Activated CD4-positive, alpha-beta T cell treated with anti-CD3 and anti-CD28 coated beads, Interleukin-2, amount 50 U/mL, for 16 hours (primary cell): ENCODE measurements at places on chromosomes 3 and 15.

DNA sequence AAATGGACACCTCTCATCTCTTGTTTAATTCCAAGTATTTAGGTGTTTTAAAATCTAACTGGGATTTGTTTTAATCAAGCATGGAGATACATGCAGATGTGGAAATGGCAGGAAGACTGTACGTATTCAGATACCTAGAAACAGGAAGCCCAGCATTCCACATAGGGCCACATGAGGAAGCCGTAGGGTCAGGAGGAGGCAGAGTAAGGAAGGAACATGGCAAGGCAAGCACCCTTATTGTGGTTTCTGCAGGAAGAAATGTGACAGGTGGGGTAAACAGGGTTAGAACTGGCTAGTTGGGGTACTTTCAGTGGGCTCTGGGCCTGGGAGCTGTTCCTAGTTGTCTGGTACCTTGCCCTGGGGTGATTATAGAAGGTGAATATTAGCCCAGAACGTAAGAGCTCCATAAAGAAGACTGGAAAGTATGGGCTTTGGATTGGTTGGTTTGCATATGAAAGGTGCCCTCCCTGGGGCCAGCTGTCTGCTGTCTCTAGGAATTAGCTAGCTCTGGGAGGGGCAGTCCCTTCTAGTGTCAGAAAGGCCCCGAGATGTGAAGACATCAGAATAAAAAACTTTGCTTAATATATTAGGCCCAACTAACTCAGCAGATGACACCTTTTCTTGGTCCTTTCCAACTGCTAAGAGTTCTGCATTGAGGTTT is 107.7 kb upstream of the CADPS start:
- no peak for DNase-seq

- DNase-seq: no peak
Measured at GRCh38 chr15:31427411-31427810, 100.8 kb downstream of the KLF13 start.

DNA sequence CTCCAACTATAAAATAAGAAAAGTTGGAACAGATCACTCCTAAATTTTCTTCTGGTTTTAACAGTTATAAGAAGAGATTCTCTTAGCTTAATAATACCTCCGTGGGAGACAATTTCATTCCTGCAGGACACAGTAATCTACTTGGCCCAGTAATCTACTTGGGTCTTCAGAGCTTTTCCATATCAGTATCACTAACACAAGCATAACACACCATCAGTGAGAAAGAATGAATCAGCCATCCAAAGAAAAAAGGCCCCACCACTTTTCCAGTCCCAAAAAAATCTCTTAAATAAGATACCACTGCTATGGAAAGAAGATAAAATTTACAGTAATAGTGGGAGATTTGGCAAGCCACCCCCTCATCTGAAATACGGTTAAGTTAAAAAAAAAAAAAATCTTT is 20.2 kb downstream of the SIN3A start:
- DNase-seq: no peak

- DNase-seq: no peak
Measured at GRCh38 chr3:166900866-166901577, 479.1 kb downstream of the ZBBX start.

GRCh38 chr15:28079313-28079969 is 19.7 kb downstream of the OCA2 start:
- DNase-seq: no peak

- DNase-seq: no peak
Measured at GRCh38 chr15:77119446-77119845, 48.5 kb upstream of the TSPAN3 start.

- no peak for DNase-seq
Measured at GRCh38 chr3:59549962-59550361, 500.1 kb upstream of the CFAP20DC start.

- DNase-seq: peak; percentile 21
Measured at GRCh38 chr3:170809007-170809974, 60.7 kb downstream of the RPL22L1 start.

- DNase-seq: peak; percentile 46
Measured at GRCh38 chr15:66498501-66499386, 1.2 kb upstream of the SNAPC5 start.

DNA sequence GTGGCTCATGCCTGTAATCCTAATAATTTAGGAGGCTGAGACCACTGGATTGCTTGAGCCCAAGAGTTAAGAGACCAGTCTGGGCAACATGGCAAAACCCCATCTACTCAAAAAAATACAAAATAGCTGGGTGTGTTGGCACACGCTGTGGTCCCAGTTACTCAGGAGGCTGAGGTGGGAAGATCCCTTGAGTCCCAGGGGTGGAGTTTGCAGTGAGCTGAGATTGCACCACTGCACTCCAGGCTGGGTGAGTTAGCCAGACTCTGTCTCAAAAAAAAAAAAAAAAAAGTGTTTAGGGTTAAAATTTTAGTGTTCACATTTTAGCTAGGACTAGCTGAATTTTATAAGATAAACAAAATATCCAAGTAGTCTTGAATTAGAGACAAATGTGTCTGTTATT is 1340.1 kb upstream of the EPHA6 start:
- no peak for DNase-seq

DNA sequence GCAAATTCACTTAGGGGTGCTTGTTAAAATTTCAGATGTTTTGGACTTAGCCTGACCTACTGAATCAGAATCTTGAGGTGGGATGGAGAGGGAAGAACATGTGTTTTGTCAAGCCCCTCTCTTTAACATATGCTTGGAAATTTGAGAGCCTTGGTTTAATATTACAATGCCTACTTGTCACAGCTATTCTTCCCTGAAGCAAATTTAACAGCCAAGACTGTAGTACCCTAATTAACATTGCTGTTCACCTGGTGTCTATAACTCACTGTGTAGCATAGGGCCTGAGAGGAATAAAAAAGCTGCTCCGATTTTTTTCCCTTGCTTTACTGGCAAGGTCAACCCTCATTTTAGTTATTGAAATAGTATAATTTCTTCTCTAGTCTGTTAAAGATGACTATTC is 880.1 kb downstream of the CADM2 start:
- DNase-seq: no peak

- DNase-seq: no peak
Measured at GRCh38 chr3:126052196-126053058, 31.5 kb downstream of the SLC41A3 start.

DNA sequence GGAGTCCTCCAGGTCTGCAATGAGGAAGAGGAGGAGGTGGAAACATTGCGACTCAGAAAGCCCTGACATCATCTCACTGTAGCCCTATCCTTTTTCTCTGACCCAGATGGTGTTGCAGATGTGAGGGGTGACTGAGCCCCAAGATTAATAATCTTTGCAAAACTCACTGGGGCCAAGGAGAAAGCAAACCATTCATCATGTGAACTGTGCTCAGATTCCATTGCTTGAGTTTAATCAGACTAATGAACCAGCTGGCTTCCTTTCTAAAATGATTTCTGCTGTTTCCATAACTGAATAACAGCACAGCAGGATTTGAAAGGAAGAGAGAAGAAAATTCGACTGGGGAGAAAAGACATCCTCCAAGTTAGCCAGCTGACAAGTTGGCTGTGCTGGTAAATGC is 13.4 kb upstream of the DGKG start:
- no peak for DNase-seq

DNA sequence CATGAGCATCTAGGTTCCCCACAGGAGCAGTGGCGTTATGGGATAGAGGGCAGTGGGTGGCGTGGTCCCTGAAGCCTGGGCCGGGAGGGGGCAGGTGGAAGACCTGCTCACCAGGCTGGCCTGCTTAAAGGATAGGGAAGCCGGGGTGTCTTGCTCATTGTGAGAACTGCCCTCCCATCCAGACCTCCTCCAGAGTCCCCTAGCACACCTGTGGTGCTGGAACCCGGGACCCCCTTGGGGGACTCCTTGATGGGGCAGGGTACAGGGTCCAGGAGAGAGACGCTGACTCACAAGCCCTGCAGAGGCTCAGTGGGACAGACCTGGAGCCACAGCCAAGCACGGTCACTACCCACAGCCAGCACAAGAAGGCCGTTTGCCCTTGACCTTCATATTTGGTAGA is 2.8 kb upstream of the RHCG start:
- DNase-seq: no peak

DNA sequence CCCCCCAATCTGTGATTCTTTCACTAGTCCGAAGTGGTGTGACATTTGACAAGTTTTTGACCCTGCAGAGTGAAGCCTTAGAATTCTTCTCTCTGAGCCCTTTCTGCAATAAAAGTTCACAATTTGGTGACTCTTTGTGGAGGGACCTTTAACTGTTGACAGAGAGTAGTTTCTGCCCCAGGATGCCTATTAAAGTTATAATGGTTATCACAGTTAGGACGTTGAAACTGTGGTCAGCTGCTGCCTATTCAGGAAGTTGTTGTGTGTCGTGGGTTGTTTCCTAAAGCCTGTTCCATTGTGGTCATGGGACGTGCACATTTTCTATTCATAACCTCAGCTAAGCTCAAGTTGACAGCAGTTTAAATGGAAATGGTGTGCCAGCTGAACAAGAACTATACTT is 274.5 kb downstream of the NEK10 start:
- no peak for DNase-seq

GRCh38 chr3:115792206-115792955 is 169.1 kb downstream of the GAP43 start:
- peak; percentile 51 for DNase-seq

DNA sequence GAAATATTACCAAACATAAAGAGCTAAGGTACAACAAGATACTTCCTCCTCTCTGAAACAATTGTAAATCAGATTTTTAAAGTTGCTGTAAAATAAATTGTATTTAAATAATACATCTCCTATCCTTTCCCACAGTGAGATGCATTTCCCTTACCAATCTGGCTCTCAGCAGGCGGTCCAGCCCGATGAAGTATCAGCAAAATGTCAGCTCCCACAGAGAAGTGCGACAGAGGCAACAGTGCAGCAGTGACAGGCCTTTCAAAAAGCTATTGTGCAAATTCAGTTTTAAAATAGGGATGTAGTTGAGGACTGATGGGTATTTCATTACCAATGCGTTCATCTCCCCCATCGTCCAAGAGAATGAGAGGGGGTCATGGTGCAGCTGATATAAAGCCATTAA is 733.2 kb upstream of the GOLIM4 start:
- no peak for DNase-seq

- no peak for DNase-seq
Measured at GRCh38 chr15:49372366-49372765, 50.7 kb upstream of the FGF7 start.

- no peak for DNase-seq
Measured at GRCh38 chr15:47950447-47950846, 170.3 kb upstream of the SLC24A5 start.
